ENCODE measurements at places on chromosomes 1 and 21.

GRCh38 chr1:223631956-223632355, 33.5 kb downstream of the CAPN8 start:
- DNase-seq: no peak

GRCh38 chr21:39125752-39126485, 57.3 kb downstream of the PSMG1 start:
- no peak for DNase-seq

GRCh38 chr1:222583079-222583478, 6.7 kb downstream of the TAF1A start:
- no peak for DNase-seq

- no peak for DNase-seq
Measured at GRCh38 chr1:212481438-212481767, 48.7 kb downstream of the NENF start.

DNA sequence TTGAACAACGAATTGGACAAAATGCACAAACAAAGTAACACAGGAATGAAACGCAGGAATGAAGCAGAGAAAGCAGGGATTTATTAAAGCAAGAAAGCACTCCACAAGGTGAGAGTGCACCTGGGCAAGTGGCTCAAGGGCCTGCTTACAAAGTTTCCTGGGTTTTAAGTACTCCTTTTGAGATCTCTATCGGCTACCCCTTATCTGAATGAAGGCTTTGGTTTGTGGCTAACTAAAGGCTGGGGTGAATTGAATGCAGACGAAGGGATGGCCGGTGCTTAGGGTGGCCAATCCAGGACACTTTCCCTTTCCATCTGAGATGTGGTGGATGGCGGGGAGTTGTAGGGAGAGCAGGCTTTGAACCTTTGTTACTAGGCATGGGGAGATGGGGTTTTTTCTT, 151.4 kb upstream of the KIAA0040 start:
- DNase-seq: no peak

DNA sequence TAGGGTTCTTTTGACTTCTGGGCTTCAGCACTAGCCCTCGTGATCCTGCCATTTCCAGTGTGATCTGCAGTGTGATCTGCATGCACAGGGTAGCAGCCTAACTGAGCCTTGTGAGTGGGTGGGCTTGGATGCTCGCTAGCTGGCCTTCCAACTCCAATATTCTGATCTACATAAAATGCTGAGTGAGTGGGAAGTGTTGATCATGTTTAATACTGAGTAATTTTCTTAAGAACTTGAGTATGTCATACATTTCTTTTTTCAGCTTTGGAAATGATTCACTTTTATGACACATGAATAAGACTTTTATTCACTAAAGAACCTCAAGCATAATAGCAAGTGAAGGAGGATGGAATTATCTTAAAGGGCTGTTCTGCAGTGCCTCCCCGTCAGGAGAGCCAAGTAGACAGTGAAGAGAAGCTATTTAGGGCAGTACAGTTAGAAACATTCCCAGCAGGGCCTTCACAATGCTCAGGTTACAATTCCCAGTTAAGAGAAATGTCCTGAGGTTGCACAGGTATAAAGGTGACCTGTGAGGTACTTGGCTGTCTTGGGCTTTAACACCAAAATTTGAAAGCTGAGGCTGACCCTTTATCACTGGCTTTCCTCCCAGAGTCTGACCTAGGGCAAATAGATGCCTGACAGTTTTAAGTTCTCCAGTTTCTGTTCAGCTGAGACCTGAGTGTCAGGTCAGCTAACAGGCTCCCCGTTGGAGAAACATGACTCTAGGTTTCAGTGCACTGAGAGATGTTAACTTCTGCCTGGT, 29.1 kb upstream of the LRRC8C start:
- no peak for DNase-seq

GRCh38 chr1:216015116-216015515, 408.1 kb downstream of the USH2A start:
- DNase-seq: no peak

GRCh38 chr1:14976256-14976655, 177.3 kb upstream of the TMEM51 start:
- no peak for DNase-seq

GRCh38 chr1:197393105-197393504, 125.1 kb downstream of the CRB1 start:
- DNase-seq: no peak

- DNase-seq: no peak
Measured at GRCh38 chr1:243903895-243904294, 53.9 kb upstream of the AKT3 start.

DNA sequence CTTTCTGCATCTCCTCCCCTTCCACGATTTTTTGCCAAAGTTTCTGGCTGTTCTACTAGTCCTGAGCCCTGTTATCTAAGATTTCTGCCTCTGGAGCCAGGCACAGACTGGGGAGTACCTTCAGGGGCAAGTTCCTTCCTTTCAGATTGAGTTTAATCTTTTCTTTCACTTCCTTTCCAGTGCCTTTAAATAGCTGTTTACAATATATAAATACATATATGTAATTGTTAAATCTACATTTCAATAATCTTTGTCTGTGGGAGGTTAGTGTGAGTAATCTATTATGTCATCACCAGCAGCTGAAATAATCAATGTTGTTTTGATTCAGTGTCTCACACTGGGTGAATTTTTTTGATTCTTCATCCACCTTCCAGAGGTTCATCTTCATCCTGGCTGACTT, 31.8 kb downstream of the DIPK1A start:
- DNase-seq: no peak

GRCh38 chr1:23895082-23895481, 18.1 kb downstream of the CNR2 start:
- no peak for DNase-seq

DNA sequence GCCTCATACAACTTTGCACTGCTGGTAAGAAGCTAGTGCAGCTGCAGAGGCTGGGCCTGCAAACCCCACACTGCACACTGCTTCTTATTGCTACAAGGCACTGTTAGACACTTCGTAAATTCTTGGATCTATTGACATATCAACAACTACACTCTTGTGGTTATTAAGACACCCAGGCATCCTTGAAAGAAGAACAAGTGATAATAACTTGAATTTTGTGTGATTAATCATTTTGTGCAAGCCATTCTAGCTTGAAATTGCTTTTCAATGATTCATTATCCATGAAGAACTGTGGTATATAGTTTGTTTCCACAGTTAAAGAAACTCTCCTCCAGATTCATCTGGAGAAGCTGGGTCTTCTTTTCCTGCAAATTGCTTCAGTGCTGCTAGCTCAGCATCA, 33.7 kb upstream of the IFI44L start:
- DNase-seq: no peak

DNA sequence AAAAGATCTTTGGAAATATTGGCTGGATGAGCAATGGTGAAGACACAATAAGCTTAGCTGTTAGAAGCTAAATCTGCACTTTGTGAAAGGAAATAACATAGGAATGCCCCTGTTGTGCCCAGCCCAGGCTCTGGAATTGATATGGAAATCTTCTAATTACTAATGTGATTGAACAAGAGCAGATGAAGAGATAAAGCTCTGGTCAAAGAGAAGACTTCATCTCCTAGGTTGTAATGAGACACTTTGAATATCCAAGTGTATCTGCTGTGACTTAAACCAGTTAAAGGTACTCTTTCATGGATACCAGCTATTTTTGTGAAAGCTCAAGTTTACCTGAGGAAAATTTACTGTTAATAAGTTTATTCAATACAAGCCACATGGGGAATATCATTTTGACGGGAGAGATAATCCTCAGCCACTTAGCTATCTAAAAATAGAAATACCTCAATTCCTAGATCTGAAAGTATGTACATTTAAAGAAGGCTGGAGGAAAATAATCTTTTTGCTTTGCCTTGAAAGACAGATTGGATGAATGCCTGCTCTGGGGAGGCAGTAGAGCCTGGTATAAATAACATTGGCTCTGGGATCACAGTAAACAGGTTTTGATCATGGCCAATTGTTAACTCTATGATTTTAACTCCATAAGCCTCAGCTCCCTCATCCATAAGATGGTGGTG, 494.0 kb upstream of the B3GALT2 start:
- no peak for DNase-seq

GRCh38 chr1:160550572-160551034, 27.5 kb upstream of the SLAMF6 start:
- DNase-seq: no peak

DNA sequence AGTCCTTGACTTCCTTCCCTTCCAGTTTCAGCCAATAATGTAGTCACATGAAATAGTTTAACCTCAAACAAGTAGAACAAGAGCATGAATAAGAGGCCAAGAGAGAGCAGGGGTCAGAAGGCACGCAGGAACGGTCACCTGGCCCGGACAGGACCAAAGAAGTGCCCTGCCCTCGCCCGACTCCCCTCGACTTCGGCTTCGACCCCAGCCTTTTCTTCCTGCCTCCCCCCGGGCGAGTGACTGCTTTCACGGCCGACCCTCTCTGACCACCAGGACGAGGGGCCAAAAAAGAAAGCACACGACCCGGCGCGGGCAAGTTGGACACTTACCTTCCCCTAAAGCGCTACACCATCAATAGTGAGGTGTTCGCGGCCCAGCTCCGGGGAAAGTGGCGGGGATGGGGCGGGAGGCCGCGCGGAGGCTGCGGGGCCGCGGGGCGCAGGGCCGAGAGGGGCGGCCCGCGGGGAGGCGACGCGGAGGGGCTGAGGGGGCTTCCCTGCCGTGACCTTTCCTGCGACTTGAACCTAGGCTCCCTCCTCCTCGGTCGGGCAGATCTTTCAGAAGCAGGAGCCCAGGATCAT, 519 bp downstream of the RERE start:
- no peak for DNase-seq

GRCh38 chr1:74505928-74506710, 6.3 kb downstream of the LRRC53 start:
- DNase-seq: no peak

GRCh38 chr1:172851856-172852255, 193.0 kb downstream of the FASLG start:
- DNase-seq: no peak

- no peak for DNase-seq
Measured at GRCh38 chr1:100308777-100309176, 42.8 kb downstream of the RTCA start.

GRCh38 chr21:44795342-44795741, 6.3 kb downstream of the UBE2G2 start:
- no peak for DNase-seq

- DNase-seq: no peak
Measured at GRCh38 chr1:29875557-29876028, 639.3 kb downstream of the PTPRU start.

- no peak for DNase-seq
Measured at GRCh38 chr1:199794105-199794863, 233.2 kb upstream of the NR5A2 start.

DNA sequence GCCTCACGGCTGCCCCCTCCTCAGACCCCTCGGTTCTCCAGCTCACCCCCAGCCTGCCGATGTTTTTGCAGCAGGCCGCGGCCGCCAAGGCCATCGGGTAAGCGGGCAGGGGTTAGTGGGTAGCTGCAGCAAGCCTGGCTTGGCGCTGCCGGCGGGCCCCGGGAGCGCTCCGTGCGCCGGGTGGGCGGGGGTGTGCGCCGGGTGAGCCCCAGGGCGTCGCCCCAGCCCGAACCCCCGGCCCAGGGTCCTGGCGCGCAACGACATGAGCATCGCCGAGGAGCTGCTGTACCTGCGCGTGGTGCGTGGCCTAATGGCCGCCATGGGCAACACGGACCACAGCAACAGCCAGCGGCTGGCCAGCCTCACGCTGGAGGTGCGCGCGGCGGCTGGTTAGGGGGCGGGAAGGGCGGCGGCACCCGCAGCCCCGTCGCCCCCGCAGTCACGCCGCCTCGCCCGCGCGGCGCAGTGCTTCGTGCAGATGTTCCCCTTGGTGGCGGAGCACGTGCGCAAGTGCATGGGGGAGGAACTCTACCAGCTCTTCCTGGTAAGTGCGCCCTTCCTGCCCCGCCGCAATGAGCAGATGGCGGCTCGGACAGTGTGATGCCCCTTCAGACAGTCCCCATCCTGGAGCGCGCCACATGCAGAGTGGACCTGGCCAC, 6.5 kb downstream of the RNU5D-1 start:
- no peak for DNase-seq

- DNase-seq: no peak
Measured at GRCh38 chr1:242004751-242005495, 6.0 kb upstream of the MAP1LC3C start.

GRCh38 chr1:3211582-3212375, 142.8 kb downstream of the PRDM16 start:
- DNase-seq: no peak

- DNase-seq: no peak
Measured at GRCh38 chr1:178768423-178768822, 43.4 kb downstream of the RALGPS2 start.
